Stimulated activated CD8-positive, alpha-beta memory T cell treated with anti-CD3 and anti-CD28 coated beads, Interleukin-12 subunit alpha, Interleukin-12 subunit beta, amount 100 ng/mL, for 1 hour (primary cell): ENCODE measurements at places on chromosomes 3 and 15.

GRCh38 chr3:134211797-134212196 is 38.9 kb downstream of the RYK start:
- DNase-seq, result no peak

DNA sequence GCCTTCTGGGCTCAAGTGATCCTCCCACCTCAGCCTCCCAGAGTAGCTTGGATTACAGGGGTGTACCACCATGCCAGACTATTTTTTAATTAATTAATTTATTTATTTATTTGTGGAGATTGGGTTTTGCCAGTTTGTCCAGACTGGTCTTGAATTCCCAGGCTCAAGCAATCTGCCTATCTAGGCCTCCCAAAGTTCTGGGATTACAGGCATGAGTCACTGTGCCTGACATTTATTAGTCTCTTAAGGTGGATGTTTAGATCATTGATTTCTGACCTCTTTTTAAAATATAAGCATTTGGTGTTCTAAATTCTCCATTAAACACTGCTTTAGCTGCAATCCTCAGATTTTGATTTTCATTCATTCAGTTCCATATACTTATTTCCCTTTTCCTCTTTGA is 15.6 kb downstream of the FBXW12 start:
- DNase-seq, result no peak

DNA sequence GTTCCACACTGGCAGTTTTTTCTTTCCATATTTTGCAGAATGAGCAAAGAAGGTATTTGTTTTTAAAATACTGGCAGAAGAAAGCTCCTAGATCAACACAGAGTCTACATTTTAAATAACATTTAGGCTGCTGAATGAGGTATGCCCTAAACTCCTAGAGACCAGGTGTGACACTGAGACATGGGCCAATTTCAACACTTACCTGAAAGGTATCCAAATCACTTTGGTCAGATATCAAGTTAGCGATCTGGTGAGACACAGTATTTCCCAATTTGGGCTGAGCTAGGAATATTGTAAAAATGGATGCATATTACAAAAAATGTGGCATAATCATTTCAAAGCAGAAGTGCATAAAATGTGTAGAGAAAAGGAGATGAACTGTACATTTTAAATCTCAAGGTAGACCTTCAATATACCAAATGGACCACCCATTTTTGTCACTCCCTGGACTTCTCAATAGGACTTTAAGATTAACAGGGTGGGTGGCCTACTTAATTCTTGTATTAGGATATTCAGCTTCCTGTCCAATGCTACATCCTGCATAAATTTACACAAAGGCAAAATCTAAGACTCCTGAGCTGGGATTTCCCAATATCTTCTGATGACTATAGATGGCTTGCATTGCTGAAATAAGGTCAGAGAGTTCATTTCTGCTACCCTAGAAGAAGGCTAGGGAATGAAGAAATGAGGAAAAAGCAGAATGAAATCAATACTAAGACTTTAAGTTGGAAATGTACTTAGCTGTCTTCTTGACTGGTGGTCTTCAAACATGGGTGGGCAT is 487.8 kb downstream of the FOXP1 start:
- no peak for DNase-seq

GRCh38 chr15:94366781-94367180 is 135.4 kb downstream of the MCTP2 start:
- DNase-seq, result no peak

DNA sequence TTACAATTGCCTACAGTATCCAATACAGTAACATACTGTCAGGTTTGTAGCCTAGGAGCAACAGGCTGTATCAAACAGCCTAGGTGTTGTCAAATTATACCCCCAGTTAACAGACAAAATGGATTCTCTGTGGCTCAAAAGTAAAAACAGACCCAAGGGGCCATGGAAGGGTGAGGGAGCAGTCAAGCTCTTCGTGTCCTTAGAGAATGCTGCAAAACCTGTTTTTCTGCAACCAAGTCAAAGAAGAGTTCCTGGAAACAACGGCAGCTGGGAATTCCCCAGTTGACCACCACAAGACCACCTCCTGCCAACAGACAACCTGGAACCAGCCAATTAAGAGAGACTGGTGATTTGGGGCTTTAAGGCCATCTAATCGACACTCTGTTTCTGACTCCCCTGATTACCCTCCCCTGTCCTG is 11.1 kb upstream of the THUMPD3 start:
- DNase-seq, result no peak
